ENCODE measurements at places on chromosomes 2 and 18.

DNA sequence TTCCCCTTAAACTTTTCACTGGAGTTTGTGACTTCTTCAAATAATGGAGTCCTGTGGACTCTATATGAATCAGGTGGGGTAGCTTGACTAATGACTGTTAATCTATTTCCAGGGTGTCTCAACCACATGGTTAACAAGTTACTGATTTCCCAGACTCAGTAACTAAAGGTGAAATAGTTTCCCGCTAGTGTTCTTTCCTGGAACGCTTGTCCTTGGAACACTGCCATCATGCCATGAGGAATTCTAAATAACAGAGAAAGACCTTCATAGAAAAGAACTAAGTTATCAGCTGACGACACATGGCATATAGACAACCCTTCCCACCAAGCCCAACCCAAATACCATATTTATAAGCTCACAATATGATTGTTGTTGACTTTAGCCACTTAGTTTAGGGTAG lies 1027.9 kb upstream of the FAM98A start:
- DNase-seq = no peak

DNA sequence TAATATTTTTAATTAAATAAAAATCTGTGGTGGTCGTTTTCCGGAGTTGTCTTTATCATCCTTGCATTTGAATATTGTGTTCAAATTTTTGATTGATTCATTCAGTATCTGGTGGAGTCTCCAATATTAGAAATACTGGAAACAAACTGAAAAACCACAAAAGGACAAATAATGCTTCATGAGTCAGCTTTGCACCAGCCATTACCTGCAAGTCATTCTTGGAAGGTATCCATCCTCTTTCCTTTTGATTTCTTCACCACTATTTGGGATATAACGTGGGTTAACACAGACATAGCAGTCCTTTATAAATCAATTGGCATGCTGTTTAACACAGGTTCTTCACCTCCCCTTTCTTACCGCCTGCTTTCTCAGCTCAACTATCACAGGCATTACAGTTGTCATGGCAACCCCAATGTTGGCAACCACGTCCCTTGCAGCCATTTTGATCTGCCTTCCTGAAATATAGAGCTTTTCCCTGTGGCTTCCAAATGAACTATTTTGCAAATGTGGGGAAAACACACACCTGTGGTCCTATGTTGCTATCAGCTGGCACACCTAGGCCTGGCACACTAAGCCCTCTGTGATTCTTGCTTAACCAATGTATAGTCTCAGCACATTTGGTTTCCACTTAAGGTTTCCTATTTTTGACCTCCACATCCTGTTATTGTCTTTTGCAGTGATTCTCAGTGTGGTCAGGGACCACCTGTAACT lies 6.5 kb downstream of the CTLA4 start:
- no peak for DNase-seq

GRCh38 chr18:68436485-68436884 lies 278.4 kb downstream of the TMX3 start:
- peak; percentile 16 for DNase-seq

DNA sequence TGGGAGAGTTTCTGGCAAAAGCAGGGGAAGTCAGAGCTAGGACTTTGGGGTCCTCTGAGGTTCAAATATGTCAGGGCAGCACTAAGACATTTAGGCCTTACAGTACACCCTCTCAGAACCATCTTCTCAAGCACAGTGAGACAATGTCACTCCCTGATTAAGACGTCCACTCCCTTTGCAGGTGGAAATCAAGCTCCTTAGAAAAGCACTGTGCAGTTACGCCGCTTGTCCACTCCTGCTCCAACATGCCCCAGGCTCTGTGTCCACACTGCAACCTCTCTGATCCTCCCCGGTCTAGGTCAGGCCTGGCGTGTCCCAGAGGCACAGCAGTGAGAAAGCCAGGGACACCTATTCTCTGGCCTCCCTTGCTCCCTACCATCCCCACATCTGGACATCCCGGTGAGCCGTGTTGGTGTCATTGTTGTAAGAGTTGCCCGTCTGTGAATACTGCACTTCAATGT lies 528.6 kb upstream of the ID2 start:
- no peak for DNase-seq

- no peak for DNase-seq
These were observed 69.4 kb downstream of the MYO3B start for GRCh38 chr2:170247333-170247732.

DNA sequence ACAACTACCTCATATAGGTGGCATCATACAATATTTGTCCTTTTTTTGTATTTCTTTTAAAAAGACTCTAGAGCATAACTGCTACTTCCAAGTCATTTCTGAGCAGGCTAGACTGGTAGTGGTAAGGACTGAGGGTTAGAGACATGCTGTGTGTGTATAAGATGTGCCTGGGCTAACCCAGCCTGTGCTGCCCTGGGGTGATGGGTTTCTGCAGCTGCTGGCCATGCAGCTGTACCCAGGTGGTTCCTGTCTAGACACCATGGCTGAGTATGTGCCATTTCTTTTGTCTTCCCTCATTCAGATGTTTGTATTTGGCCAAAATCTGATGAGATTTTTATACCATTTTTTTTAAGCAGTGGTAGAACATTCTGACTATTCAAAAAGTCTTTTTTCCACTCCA lies 40.0 kb downstream of the MERTK start:
- no peak for DNase-seq

DNA sequence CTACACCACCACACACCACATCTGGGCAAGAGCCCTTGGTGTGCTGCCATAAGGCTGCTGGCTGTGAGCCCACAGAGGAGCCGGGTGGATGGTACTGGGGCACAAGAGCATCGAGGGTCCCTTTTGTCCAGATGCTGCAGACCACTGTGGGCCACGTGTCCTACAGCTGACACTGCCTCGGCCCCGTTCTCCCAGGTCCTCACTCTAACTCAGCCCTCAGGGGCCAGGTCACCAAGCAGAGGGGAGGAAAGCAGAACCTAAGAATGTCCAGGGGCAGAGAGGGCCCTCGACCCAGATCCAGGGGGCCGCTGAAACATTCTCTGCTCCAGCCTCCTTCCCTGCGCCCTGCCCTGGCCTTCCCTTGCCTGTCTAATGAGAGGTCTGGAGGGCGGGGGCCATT lies 91.7 kb upstream of the ASB18 start:
- DNase-seq = no peak

DNA sequence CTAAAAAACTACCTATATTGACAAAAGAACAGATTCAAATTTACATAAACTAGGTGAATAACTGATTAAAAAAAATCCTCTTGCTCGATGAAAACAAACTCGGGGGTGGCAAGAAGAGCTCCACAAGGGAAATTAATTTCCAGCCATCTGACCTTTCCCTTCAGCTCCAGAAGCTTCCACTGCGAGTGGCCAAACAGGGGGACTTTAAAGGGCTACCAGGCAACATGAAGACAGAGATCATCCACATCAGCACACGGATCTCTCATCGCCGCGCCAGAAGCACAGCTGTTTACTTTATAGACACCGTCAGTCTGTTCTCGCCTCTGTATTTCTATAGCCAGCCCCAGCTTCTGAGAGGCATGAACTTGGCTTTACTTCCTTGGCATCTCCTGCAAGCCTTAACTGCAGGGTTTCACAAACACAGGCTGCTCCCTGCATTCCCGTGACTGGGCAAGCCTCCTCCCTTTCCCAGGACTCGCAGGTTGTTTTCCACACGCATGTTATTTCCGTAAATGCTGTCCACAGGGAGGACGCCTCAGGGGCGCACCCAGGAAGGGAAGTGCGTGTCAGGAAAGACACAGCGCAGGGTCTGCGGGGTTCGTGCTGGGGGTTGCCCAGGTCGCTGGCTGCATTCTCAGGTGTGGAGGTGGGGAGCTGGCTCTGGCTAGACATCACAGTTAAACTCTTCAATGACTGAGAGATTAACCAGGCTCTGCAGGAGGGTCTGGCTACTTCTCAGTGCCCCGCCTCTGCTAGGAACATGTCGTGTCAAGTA lies 85.0 kb downstream of the USP40 start:
- no peak for DNase-seq
